Tibial artery (tissue), 4 donors: ENCODE measurements at places on chromosomes 12 and 14.

GRCh38 chr14:90753456-90754005, 62.7 kb downstream of the TTC7B start:
- no peak for DNase-seq

GRCh38 chr14:63186453-63186852, 17.8 kb upstream of the RHOJ start:
- no peak for DNase-seq

- DNase-seq: no peak
These were observed 55.7 kb upstream of the PTGR2 start for GRCh38 chr14:73795974-73796373.

DNA sequence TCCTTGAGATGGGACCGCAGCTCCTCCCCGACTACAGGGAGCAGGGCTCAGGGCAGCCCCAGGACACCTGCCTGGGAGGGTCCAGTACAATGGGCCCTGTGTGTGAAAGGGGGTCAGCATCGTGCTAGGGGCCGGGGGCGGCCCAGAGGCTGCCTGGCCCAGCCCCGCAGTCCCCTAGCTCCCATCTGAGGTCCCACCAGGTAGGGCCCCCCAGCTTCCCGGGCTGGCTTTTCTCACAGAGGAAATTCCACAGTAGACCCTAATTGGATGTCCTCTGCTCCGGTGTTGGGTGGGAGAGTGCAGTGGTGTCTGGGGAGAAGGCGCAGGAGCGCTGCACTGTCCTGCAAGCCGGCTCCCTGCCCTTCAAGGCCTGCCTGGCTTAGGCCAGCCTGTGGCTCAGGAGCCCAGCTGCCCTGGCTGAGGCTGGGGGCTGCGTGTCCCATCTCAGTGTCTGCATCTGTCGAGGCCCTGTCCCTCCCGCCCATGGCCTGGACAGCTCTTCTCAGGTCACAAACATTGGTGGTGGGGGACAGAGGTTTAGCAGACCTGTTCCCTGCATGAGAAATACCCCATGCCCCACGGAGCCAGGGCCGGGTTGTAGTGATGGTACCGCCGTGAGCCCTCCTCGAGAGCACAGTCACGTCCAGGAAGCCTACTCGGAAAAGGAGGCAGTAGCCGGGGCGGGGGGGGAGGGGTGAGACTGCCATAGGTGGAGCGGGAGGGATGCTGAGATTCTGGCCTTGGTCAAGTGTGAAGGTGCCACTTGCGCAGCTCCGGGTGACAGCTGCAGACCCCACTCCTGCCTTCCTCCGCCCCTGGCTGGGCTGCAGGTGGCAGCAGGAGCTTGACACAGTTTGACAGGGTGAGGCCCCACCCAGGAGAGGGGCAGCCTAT, 11.6 kb downstream of the HIP1R start:
- DNase-seq: no peak

DNA sequence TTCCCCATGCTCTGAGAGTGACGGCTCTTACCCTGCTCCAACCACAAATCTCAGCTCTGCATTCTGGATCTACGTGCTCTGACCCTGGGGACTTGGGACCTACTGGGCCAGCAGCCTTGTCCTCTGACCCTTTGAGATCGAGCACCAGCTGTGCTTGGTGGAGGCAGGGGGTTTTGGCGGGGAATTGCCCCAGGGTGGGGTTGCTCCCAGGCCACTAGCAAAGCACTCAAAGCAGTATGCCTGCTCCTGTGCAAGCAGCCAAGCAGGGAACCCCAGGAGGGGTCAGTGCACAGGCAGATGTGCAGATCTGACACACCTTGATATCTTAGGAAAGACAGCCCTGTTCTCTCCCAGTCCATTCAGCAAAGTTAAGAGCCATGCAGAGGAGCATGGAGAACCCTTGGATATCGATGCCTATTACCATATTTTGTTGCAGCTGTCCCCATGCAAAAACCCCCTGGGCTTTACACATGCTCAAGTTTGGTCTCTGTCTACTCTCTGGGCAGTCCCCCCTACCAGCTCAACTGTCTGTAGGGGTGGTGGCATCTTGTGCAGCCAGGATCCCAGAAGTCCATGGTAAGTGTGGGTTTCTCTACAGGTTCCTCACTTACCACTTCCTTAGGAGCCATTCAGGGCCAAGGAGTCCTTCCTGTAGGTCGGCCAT, 319.0 kb downstream of the TMTC2 start:
- no peak for DNase-seq

GRCh38 chr14:33949411-33949893, 1.4 kb downstream of the EGLN3 start:
- no peak for DNase-seq

DNA sequence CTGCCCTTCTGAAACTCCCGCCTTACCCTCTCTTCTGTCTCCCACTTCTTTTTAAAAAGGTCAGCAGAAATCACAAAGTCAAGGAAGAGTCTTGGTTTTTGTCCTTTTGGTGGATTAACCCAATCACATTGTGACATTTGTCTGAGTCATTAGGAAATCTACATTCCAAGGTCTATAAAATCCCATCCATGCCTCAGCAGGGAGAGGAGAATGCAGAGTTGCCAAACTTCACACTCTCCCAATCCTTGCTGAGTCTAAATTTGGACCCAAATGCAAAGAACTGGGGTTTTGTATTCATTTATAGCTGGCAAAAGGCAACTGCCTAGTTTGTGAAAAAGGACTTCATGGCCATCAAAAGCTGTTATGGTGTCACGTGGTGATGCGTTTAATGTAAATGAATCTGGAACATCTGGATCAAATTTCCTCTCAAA, 67.9 kb downstream of the TMEM30B start:
- no peak for DNase-seq

- no peak for DNase-seq
These were observed 909 bp upstream of the ETFBKMT start for GRCh38 chr12:31658471-31659086.

- no peak for DNase-seq
These were observed 21.7 kb downstream of the ERH start for GRCh38 chr14:69376439-69376838.

DNA sequence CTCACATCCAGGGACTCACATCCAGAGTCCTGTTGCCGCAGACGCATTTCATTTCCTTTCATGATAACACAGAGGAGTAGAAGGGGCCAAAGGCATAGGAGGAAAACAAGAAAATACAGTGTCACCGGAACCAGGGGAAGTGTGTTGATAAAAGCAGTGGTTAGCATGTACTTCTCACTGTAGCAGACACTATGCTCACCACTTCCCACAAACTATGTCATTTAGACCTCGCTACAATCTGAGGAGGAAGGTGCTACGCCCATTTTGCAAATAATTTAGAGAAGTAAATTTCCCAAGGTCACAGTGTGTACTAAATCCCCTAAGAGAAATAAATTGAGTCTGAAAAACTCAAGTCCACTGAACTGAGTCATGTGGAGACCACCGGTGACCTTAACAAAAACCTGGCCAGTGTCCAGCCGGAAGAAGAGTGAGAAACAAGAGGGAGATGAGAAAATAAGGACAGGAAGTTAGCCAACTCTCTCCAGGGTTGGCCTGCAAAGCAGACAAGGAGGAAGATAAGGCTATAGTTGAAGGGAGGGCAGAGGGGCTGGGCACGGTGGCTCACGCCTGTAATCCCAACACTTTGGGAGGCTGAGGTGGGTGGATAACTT, 25.8 kb upstream of the TMCC3 start:
- peak; percentile 80 for DNase-seq

DNA sequence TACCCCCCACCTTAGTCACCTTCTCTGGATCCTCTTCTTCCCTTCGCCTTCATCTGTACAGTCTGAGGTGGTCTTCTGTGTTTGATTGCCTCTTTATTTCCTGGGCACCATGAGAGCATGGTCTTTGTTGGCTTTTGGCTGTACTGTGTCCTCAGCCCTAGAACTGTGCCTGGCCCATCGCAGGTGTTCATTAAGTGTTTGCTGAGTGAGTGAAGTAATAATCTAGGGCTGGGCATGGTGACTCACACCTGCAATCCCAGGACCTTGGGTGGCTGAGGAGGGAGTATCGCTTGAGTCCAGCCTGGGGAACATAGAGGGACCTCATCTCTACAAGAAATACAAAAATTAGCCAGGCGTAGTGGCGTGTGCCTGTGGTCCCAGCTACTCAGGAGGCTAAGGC, 13.9 kb downstream of the ALDH2 start:
- no peak for DNase-seq

DNA sequence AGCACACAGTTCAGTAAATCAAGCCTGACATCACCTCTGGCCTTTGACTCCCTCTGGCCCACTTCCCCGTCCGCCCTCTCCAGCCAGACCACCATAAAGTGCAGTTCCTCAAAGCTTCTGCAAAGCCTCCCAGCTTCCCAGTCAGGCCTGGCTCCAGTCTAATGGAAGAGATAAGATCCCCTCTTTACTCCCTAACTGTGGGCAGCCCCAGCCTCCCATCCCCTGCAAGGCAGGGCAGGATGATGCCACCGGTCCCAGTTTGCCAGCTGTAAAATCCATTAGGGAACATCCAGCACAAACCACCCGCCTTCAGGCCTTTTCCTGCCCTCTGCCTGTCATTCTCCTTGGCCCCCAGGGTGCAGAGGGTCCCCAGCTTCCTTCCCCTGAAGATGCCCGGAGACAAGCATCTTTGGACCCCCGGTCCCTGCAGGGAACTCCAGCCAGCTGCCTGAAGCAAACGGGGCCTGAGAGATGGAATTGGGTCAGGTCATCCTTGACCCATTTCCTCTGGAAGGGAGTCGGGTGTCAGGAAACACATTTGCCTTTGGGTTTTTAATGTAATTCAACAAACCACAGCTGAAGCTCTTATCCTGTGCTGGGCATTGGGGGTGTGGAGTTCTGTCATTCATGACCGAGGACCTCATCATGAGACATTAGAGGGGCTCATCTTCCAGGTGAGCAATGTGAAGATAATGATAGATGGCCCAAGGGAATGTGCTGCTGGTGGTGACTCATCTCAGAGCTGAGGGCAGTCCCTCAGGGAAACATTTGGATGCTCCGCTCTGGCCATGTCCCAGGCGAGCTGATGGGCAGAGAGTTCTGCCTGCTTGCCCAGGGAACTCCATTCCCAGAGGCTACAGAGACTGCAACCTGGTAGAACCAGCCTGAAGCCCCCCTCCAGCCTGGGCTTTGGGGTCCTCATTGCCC, 93.8 kb upstream of the CLMN start:
- DNase-seq: peak; percentile 12

GRCh38 chr12:510071-510825, 50.5 kb downstream of the B4GALNT3 start:
- no peak for DNase-seq

DNA sequence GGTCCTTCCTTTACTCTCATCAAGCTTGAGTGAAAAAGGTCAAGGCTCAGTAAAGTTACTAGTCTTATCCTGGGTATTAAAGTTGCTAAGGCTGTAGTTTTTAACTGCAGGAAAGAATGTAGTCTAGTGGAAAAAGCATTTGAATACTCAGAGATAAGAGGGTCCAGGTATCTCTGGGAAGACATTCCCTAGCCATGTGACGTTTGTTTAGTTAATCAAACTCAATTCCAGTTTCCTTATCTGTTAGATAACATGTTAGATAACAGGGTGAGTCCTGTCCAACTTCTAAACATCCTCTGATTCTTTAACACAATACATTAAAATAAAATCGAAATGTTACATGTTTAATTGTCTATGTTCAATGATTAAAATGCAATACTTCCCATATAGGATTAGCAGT, 720.7 kb upstream of the LMO3 start:
- no peak for DNase-seq

DNA sequence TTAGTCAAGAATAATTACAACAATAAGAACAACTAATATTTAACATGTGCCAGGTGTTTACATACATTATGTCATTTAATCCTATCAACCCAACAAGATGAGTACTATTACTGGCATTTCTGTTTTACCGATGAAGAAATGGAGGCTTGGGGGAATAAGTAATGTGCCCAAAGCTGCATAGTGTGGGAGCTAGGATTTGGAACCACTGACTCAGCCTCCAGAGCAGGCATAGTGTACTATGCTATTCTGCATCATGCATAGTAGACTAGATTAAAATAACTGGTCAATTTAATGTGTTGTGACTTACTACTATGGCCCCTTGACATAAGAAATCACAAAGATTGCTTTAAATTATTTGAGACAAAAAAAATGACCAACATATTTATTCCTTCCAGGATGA, 9.5 kb downstream of the GPR19 start:
- no peak for DNase-seq

DNA sequence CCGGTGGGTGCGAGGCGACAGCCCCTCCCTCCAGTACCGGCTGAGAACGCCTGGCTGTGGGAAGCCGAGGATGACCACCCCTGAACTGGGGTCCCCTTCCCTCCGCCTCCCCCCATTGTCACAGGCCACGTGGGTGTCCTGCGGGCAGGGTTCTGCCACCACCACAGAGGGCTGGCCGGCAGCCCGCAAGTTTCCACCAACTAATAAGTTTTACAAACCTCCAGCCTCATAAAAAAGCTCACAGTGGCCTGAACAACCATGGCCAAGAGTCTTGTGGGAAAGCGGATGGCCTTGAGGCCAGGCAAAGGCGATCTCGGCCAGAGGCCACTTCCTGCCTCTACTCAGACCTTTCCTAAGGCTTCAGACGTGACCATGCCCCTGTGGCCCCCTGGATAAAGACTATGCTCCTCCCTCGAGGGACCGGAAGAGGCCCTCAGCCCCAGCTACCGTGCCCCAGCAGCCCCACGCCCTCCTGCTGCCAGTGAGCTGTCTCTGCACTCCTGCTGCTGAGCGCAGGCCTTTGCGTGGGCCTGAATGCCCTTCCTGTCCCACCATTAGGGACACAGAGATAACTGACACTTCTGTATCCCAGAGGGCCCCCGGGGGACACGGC, 46.1 kb upstream of the DLK1 start:
- DNase-seq: no peak
